ENCODE measurements at places on chromosomes 12 and 14.
A peak's percentile ranks its signal among the peaks of the same experiment; 100 is the strongest.

DNA sequence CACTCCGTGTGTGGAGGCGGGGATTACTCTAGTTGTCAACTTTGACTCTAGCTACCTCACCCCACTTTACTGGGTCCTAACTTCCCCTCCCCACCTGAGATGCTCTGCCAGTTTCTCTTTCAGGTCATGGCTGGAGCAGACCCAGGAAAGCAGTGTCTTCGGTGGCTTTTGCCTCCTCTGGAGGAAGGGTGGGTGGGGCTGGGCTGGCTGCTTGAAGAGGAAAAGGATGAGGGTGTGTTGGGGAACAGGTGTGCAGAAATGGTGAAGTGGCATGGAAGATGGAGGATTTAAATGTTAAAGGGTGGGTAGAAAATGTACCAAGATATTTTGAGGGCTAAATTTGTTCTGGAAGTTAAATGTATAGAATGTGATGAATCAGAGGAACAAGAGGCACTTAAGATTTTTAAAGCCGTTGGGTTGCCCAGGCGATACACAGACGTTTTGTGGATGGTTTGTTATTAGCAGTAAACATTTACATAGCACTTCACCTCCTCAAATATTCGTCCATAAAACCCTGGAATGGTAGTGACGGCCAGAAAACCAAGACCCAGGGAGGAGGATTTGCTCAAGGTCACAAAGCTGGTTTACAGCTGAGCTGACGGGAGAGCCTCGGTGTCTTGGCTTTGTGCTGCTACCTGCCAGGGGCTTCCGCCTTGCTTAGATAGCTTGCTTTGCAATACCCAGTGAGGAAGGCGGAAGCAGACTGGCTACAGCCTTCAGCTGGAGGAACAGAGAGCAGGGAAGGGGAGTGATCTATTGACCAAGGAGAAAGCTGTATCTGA is 72.2 kb upstream of the PRMT8 start:
- DNase-seq: no peak

- DNase-seq: no peak
Measured at GRCh38 chr14:101069666-101070362, 166.3 kb upstream of the RTL1 start.

DNA sequence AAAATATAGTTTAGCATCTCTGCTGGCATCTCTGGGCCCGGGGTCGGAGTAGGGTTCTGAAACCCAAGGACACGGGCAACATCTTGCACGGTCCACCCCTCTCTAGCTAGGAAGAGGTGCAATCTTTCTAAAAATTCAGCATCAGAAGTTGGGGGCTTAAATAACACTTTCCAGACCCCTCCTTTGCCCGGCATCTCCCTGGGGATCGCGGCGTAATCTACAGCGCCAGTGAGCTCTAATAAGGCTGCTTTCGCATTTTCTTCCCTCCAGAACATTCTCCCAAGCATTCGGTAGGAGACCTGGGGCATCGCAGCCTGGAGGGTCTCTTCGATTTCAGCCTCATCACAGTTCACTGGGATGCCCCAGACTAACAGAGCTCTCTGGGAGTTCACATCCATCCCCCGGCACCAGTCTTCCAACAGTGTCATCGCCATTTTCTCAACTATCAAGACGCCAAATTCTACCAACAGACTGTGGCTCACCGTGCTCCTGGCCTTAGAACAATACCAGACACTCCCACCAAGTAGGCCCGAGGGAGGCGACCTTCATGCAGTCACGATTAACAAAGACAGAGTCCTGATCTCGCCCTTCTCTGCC is 880 bp downstream of the PNMA1 start:
- no peak for DNase-seq

- no peak for DNase-seq
Measured at GRCh38 chr12:22014041-22014782, 31.8 kb upstream of the CMAS start.

- DNase-seq: no peak
Measured at GRCh38 chr12:114096461-114096860, 130.3 kb upstream of the RBM19 start.

DNA sequence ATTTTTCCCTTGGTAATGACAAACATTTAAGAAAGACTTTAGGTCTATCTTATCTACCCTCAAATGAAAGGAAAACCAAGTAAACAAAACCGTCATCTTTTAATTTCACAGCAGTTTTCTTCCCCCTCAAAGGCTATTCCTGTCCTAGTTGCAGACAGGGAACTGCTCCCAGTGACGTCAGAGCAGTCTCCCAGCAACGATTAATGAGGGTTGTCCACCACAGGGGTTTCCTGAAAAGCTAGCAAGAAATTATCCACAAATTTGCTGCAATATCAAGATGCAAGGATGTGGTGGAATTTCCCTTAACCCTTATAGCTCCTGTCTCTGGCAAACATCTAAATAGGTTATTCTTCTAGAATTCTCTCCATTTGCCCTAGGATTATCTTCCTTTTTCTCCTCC is 89.1 kb upstream of the STAC3 start:
- no peak for DNase-seq

GRCh38 chr14:26738571-26738970 is 140.7 kb upstream of the NOVA1 start:
- no peak for DNase-seq

- no peak for DNase-seq
Measured at GRCh38 chr12:96770219-96771102, 136.6 kb upstream of the NEDD1 start.

DNA sequence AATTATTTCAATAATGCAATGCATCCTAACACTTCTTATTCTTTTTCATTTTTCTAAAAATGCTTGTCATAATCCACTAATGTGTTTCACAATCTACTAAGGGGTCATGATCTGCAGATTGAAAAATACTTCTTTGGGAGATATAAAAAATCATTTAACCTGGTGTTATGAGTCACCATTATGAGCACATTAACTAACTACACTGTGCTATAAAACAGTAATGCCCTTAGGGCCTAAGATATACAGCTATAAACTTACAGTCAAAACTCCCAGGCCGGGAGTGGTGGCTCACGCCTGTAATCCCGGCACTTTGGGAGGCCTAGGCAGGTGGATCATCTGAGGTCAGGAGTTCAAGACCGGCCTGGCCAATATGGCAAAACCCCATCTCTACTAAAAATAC is 14.2 kb downstream of the ATXN2 start:
- DNase-seq: no peak

- peak; percentile 34 for DNase-seq
Measured at GRCh38 chr14:49586673-49587460, 687 bp upstream of the RPS29 start.

DNA sequence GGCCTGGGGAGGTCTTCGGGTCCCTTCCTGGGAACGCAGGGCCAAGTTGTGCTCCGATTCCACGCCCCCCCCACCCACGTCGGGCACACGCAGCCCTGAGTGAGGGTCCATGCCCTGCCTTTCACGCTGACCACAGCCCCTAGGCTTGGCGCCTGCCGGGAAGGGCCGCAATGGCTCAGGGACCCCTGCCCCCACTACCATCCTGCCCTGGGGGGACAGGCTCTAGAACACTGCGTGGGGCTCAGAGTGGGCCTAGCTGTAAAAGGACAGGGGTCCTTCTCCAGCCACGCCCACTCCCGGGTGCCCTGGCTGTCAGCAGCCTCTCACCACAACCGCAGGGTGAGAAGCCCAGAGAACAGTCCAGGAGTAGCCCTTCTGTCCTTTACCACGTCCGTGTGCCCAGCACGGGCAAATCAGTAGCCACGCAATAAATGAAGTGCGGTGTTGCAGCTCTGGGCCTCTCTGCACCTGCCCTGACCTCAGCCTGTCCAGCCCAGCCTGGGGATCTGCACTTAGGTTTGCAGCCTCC is 9.4 kb upstream of the GPR68 start:
- no peak for DNase-seq

DNA sequence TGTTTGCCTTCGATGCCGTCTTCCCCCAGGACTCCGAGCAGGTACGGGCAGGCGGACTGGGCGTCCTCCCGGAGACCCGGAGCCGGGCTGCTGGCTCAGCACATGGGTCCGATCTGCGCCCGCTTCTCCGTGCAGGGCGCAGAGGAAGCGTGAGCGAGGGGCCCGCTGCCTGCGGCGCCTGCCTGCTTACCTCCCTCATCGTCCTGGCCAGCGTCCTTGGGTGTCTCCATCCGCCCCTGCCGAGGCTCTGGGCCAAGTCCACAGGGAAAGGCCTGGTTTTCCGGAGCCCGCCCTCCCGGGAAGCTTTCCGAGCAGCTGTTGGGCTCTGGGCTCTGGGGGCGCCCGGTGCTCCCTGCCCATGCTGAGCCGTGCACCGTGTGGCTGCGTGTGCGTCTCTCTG is 33.5 kb downstream of the KIF26A start:
- no peak for DNase-seq

- no peak for DNase-seq
Measured at GRCh38 chr12:132150780-132151144, 6.5 kb downstream of the NOC4L start.

DNA sequence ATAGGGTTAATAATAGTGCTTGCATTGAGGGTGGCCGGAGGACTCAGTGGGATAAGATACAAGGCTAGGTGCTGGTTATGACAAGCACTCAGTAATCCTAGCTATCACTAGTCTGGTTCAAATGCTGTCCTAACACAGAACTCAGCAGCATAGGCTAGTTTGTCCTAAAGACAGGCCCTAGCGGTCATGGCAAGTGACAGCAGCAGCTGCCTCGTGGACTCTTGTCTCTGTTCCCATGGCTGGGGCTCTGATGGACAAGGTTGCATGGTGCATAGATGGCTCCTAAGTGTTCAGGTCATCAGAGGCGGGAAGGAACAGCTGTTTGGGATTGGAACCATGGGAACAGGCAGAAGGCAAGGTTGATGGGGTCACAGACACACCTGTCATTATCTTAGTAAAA is 42.4 kb upstream of the IGF1 start:
- no peak for DNase-seq

GRCh38 chr14:76320486-76320885 is 55.5 kb upstream of the ESRRB start:
- no peak for DNase-seq

GRCh38 chr14:23284654-23285529 is 1.0 kb downstream of the HOMEZ start:
- DNase-seq: no peak

GRCh38 chr14:96817750-96818666 is 20.8 kb downstream of the VRK1 start:
- no peak for DNase-seq

DNA sequence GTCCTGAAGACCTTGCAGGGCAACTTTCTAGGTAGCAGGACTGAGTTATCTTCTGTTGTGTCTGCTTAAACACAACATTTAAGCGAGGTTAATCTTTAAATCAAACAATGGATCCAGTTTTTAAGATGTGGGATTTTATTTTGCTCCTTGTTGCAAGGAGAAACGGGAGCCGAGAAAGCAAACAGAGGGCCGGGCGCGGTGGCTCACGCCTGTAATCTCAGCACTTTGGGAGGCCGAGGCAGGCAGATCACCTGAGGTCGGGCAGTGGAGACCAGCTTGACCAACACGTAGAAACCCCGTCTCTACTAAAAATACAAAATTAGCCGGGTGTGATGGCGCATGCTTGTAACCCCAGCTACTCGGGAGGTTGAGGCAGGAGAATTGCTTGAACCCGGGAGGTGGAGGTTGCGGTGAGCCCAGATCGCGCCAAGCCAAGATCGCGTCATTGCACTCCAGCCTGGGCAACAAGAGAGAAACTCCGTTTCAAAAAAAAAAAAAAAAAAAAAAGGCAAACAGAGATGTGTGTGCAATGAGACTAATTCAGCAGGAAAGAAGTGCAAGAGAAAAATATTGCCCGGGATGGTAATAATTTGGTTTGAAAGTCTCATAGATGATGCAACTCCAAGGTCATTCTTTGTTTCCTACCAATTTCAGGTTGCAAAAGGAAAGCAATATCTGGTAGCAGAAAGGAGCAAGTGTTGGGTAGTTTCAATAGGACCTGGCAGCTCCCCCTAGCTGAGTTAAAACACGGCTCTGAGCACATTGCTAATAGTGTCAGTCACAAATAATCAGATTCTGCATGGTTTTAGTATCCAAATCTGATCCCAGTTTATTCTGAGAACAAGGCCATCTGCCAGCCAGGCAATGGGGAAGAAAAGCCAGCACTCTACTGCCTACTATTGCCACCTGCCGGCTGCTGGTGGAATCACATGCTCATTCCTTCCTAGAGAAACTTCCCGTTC is 141.4 kb downstream of the PPM1H start:
- DNase-seq: no peak

DNA sequence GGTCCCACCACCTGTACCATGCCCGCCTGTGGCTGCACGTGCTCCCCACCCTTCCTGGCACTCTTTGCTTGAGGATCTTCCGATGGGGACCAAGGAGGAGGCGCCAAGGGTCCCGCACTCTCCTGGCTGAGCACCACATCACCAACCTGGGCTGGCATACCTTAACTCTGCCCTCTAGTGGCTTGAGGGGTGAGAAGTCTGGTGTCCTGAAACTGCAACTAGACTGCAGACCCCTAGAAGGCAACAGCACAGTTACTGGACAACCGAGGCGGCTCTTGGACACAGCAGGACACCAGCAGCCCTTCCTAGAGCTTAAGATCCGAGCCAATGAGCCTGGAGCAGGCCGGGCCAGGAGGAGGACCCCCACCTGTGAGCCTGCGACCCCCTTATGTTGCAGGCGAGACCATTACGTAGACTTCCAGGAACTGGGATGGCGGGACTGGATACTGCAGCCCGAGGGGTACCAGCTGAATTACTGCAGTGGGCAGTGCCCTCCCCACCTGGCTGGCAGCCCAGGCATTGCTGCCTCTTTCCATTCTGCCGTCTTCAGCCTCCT is 1.1 kb downstream of the INHBE start:
- DNase-seq: no peak

DNA sequence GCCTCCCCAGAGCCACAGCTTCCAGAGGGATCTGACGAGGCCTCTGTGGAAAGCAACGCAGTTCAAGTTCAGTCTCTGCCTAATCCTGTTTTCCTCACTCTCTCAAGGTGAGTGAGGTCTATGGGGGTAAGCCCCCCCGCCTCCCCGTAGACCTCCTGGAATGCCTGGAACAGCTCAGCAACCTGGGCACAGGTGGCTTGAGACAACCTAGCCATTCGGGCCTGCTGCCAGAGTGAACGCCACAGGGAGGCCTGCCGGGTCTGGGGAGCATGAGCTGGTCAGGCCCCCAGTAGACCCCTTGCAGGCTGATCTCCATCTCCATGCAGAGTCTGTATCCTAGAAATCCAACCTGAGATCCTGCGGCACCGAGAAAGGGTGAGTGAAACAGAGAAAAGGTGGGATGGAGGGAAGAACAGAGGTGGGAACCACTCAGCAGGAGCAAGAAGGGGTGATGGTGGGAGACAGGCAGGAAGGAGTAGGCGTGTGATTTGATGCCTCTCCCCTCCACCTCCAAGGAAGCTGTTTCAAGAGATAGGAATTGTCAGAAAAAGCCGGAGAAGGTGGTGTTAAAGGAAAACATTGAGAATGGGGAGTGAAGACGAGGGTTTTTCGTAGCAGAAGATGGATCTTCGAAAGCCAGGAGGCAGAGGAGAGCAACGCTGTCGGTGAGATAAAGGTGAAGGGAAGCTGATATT is 123.1 kb upstream of the PRMT8 start:
- DNase-seq: no peak

- no peak for DNase-seq
Measured at GRCh38 chr14:24816929-24817211, 182.9 kb upstream of the GZMB start.

- no peak for DNase-seq
Measured at GRCh38 chr12:65121049-65121955, at the start of gene WIF1. Gene WIF1 (minus strand): TSS chr12:65121305. CDS start chr12:65121191, 114 bp downstream.

GRCh38 chr12:112479413-112479812 is 60.7 kb downstream of the PTPN11 start:
- DNase-seq: no peak

GRCh38 chr14:103742499-103743255 is 27.1 kb downstream of the ZFYVE21 start:
- no peak for DNase-seq

- no peak for DNase-seq
Measured at GRCh38 chr14:22623047-22623446, 21.1 kb downstream of the OR6J1 start.

Measured in kidney epithelial cell (primary cell).